ENCODE measurements at places on chromosomes 7 and 10.

DNA sequence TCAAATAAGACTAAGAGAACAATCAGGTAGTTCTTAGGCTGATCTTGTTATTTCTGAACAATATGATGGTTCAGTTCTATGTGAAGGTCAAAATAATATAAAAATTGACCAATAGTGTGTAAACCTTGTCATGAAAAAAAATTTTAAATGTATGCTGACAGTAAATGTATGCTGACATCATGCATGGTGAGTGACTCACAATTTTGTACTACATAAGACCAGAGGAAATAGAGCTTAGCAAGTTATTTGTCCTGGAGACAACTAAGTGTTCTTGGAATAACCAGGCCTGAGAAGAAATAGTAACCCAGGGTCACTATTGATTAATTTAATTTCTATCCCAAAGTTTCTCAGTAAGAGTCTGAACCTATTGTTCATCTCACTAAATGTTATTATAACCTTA is 182.2 kb upstream of the PCDH15 start:
- DNase-seq: no peak

DNA sequence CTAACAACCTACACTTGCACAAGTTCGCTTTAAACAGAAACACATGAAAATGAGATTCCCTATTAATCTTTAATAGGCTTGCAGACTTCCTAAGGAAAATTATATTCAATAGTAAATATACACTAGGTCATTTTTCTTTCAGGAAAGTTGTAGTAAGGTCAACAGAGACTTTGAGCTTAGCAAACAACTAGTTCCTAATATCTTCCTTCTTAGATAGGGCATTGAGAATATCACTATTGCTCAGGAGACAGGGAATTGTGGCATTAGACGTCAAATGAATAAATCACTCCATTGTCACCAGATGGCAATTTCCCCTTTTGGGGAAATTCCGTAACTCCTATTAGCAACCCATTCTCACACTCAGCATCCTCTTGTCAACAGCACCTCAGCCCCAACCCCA is 164.9 kb downstream of the GFRA1 start:
- no peak for DNase-seq

DNA sequence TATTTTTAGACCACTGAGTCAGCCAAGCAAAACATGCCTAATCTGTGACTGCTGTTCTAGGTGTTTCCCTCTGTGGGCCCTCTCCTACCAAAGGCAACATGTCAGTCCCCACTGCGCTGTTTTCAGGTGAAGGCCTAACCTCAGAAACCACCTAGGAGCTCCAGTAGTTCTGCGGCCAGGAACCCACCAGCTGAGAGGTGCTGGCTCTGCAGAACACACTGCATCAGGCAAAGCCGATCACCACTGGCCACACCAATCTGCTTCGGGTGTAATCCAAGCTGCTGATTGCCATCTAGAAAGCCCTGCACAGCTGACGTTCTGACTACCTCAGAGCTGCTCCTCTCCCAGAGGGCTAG is 14.9 kb downstream of the CAMK2G start:
- peak; percentile 68 for DNase-seq

DNA sequence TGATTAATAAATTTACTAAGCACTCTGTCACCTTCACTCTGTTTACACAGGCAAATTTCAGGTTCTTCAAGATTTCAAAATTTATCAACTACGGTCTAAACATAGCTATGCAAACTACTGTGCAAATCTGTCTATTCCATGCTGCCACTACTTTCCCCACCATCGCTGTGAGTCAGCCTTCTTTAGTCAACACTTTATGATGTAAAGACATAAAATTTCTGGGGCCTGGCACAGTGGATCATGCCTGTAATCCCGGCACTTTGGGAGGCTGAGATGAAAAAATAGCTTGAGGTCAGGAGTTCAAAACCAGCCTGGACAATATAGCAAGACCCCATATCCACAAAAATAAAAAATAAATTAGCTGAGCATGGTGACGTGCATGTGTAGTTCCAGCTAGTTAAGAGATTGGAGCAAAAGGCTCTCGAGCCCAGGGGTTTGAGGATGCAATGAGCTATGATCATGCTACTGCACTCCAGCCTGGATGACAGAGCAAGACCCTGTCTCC is 42.6 kb downstream of the CNOT4 start:
- DNase-seq: no peak

DNA sequence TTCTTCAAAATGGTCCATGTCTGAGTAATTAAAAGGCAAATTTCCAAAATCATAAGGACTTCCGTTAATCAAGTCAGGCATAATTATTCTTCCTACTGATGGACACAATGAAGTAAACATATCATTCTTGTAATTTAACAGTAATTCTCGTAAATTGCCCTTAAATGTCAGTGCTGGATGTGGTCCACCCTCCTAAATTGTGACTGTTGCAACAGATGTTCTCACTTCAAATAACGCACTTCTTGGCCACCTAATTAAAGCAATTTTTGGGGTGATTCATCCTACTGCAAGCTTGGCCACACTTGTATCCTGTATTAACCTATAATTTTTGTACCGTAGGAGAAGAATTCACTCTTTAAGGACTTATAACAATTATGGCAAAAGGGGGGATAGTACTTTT is 1.9 kb downstream of the COL1A2 start:
- DNase-seq: no peak

- no peak for DNase-seq
Observed at GRCh38 chr7:118352867-118353453, 128.5 kb downstream of the ANKRD7 start.

- no peak for DNase-seq
Observed at GRCh38 chr10:113007821-113008220, 57.8 kb downstream of the TCF7L2 start.

DNA sequence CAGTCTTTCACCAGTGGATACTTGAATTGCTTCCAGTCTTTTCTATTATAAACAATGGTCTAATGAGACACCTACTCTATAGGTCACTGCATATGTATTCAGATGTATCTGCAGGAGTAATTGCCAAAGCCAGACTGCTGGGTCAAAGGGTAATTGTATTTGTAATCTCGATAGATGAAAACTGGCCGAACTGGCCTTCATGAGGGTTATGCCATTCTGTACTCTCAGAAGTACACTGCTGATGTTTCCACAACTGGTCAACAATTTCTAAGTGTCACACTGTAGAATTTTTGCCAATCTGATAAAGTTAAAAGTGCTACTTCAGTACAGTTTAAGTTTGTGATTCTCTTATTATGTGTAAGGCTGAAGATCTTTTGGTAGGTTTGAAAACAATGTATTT is 64.6 kb downstream of the JAZF1 start:
- DNase-seq: no peak

DNA sequence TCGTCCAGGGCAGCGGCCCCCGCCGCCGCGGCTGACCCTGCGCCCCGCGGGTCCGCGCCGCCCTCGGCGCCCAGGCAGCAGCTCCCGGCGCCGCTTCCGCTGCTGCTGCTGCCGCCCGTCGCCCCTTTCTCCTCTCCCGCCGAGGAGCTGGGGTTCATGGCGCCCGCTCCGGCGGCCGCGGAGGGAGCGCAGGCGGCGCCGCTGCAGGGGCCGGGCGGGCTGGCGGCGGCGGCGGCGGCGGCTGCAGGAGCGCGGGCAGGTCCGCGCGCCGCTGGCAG is 286 bp downstream of the DGKI start:
- DNase-seq: no peak

DNA sequence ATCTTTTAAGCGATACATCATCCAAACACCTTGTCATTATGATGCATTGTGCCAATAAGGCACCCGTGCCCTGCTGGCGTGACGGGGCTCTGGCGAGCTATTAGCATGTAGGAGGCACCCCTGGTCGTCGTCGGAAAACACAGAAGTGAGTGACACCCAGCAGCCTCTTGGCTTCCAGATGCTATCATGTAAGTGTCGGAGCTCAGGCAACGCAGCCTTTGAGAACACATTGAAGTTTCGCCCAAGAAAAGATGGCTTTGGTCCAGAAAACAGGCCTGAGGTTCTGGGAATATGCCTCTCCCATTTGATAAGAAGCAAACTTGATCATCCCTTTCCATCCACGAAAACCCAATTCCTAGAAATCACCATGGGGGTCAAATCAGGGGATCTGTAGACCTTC is 555.3 kb downstream of the GALNT17 start:
- no peak for DNase-seq

DNA sequence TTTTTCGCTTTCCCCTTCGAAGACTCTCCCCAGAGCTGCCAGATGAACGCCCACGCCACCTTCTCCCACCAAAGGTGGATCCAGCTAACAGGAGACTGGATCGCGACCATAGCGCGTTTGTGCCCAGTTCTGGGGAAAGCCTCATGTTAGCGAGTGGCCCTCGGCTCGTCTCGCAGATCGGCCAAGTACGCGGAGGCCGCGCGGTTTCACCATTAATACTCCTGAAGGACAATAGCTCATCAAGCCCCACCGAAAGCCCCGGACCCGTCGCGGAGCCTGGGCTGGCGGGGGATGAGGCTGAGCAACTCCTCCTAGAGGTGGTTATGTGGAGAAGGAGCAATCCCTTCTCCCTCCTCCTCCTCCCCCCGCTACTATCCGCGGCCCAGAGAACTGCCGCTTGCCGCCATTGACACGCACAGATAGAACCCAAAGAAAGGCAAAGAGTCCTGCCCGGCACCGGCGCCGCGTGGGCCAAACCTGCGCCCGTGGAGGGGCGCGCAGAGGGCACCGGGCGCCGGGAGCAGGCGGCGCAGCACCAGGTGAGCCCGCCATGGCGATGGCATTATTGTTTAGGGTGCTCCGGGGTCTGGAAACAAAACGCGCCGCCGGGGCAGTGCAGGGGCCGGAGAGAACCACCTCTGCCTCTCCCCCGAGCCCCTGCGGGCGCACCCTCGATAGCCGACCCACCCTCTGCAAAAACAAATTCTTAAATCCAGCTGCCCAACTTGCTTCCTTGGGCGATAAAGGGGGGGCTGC is at the start of gene MACROH2A2:
Gene MACROH2A2 (plus strand): TSS at position 385 of the 756 bp plus-strand sequence. CDS start 22,813 bp downstream, outside the sequence.
- peak; percentile 18 for DNase-seq

DNA sequence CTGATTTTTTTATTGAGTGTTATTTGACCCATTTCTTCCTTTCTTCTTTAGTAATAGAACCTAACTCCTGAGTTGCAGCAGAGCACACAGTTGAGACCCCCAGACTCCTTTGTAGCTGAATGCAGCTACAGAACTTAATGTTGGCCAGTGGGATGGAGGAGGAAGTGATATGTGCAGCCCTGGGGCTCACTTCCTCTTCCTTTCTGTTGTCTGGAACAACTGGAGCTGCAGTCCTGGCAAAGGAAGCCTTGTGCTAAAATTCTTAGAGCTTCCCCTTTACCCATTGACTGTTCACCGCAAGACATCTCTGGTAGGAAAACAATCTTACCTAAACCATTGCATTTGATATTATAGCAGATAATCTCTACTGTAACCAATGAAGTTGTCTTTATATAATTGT is 86.6 kb downstream of the ITGB8 start:
- no peak for DNase-seq

DNA sequence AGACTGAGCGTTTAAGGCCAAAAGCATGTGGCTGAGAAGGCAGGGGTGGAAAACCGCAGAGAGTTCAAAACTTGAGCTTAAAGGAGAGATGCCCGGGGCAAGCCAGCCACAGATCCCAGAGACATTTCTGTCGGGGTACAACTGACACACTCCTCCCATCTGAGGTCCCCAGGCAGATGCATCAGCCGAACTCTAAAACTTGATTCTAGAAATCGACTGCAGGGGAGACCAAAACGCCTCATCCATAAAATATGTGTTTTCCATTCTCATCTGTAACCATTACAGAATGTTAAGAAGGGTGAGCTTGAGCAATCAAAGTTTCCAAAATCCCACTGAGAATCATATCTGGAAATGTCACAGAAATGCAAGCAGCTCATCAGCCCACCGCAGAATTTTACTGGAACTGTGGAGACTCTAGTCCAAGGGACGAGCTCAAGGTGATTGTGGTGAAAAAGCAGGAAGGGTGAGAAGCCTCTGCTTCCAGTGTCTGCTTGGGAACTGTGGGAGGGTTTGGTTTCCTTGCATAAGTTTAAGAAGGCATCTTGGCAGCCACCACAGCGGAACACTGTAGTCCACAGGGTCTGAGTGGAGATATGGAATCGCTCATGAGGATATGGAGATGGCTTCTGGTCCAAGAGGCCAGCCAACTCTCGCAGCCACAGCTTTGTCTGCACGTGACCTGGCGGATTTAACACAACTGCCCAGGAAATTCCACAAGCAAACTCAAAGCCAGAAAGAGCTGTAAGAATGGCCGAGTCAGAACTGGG is 249.2 kb downstream of the SFMBT2 start:
- DNase-seq: no peak

GRCh38 chr10:73416571-73416970 is 2.7 kb upstream of the ANXA7 start:
- no peak for DNase-seq

DNA sequence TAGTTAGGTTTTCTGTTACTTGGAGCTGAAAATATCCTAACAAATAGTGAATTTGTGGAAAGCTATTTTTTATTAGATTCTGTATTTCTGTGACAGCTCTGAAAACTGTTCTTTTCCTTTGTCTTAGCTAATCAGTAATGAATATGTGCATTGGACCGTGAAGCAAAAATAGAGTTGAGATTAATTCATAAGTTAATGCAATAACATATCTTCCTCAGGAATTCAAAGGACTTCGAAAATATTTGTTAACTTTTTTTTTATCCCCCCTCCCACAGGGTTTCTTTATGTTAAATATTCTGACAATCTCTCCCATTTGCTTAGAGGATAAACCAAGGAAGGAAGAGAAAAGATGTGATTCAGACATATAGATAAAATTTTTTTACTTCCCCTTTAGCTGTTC is 101.4 kb downstream of the PODXL start:
- no peak for DNase-seq

DNA sequence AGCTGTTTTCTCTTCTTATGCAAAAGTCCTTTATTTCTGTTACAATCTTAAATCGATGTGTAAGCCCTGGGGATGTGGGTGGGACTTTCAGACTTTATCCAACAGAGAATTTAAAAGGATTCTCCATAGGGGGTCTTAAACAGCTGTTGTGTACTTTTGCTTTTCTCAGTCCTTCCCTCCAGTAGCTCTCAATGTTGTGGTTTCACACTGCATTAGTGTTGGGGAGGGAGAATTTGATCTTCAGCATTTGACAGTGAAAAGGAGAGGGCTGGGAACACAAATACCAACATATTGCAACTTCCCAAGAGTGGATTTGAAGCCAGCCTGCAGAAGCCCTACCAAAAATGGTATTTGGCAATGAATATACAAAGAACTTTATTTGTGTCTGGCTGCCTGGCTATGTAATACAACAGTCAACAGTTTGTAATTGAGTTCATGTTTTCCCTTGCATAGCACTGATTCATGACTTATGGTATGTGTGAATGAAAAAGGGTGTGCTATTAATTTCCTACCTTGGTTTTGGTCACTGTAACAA is 80.1 kb upstream of the CAPZA2 start:
- no peak for DNase-seq

- DNase-seq: no peak
Observed at GRCh38 chr10:102675011-102675665, 30.9 kb downstream of the TRIM8 start.
